Activated CD8-positive, alpha-beta T cell treated with anti-CD3 and anti-CD28 coated beads, Interleukin-2, amount 10 ng/mL, durations not matched to agents 7 days and 5 days (primary cell): ENCODE measurements at places on chromosomes 1 and 21.

DNA sequence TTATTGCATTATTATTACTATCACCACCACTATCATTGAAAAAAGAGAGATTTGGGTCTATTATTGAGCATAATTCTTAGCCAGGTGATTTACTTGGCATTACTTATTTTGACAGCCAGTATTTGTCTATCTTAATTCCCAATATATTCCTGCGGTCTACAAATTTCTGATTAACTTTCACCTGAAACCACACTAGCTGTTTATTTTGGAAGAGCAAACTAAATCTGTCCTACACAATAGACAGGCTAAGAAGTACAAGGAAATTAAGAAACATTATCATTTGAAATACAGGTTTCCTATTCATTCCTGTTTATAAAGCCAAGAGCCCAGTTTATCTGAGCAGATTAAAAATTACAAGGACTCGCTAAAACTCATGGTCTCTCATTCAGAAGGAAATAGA is 6.9 kb upstream of the LYST start:
- no peak for DNase-seq

DNA sequence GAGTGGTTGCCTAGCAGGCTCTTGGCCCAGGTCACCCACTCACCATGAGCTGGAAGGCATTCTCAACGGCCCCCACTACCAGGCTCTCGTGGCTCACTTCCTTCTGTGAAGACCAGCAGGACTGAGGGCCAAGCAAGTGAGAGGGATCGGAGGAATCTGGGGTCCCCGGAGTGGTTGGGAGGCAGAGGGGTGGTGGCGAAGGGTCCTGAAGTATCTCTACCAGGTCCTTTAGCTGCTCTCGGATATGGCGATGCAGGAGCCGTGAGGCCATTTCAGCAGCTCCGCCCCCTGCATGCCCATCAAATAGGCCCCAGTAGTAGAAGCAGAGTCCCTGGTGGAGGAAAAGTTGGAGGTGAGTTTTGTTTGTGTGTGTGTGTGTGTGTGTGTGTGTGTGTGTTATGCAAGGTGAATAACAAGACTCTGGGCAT is 2.4 kb downstream of the PPM1J start:
- no peak for DNase-seq

DNA sequence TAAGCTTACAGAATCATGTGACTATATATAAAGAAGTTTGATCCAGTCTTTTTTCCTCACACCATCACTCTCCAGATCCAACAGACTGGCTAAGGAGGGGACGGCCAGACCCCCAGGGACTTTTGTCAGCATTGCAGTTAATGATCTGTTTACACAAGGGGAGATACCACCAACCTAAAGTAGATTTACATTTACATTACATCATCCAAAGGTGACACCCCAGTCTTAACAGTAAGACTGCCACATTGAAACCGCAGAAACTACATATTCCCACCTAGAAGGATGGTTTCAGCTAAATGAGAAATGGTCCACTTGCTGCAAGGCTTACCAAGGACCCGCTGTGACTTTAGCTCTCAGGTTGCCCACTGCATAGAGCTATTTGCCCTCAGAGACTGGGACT is 3.4 kb downstream of the RCAN1 start:
- DNase-seq: no peak

DNA sequence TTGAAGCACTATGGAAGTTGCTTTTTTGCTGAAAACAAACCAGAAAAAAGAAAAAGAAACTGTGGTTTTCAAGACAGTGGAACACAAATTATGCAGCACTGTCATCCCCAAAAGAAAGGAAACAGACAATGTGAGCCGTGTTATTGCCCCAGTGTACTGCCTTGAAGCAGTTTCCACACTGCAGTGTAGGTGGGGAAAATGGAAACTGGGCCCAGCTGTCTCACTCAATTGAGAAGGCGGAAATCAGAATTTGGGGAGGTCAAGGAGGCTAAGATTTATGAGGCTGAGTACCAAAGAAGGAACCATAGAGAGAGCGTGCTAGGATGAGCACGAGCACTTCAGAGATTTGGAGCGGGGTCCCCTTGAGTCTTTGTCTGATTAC is 55.5 kb downstream of the MPZL1 start:
- DNase-seq: no peak

GRCh38 chr21:14542638-14543037 is 3.5 kb downstream of the SAMSN1 start:
- no peak for DNase-seq

- DNase-seq: no peak
Observed at GRCh38 chr1:103525114-103525606, 339 bp upstream of the RNPC3 start.

DNA sequence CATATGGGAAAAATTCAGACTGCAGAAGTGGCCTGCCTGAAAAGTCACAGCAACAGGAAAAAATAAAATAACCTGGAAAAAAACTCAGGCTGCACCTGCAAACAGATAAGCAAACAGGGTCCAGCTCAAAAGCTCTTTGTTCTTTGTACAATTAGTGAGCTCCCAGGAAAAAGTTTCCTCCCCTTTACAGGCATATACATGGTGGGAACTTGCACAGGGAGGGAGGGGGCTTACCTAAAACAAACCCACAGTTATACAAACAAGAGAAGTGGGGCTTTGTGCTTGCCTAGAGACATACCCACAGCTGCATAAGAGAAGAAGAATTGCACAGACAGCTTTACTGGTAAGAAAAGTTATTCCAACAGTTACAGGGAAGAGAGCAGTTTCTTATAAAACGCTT is 31.7 kb upstream of the COG2 start:
- no peak for DNase-seq

GRCh38 chr1:95924684-95925083 is 690.7 kb downstream of the RWDD3 start:
- DNase-seq: no peak

DNA sequence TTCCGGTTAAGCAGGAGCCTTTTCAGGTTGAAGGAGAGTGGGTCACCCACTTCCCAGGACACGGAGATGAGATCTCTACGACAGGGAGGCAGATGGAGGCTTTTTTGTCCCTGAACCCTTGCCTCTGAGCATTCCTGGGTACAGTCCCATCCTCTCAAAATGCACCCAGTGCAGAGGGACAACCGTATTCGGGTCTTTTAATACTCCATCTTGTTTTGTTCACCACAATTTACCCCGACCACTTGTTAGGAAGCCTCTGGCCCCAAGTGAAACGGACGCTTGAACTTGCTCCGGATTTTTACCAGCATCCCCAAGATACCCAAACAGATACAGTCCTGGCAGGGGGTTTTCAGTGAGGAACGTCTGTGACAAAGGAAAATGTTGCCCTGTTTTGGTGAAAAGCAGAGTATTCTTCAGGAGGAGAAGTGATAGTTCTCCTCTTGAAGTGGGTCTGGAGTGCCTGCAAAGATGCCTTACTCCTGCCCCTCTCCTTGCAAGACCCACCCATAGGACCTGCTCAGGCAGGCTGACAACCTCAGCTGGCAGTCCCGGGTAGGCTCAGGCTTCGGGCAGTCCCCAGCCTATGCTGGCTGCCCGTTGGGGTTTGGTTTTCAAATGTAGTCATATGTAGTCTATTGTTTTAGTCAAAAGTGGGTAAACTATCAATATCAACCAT is 669 bp upstream of the ARL8A start:
- peak; percentile 49 for DNase-seq

GRCh38 chr1:63831409-63831808 is 57.6 kb downstream of the ROR1 start:
- DNase-seq: no peak

DNA sequence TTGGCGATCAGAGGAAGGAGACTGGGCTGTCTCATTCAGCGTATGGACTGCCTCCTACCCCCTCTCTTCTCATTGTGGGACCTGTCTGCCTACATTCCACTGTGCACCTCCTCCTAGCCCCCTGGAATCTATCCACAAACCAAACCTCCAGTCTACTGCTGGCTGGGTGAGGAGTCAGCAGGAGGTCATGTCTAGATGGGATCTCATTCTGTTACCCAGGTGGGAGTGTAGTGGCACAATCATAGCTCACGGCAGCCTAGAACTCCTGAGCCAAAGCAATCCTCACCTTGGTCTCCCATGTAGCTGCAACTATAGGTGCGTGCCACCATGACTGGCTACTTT is 18.0 kb upstream of the TTC22 start:
- DNase-seq: no peak

DNA sequence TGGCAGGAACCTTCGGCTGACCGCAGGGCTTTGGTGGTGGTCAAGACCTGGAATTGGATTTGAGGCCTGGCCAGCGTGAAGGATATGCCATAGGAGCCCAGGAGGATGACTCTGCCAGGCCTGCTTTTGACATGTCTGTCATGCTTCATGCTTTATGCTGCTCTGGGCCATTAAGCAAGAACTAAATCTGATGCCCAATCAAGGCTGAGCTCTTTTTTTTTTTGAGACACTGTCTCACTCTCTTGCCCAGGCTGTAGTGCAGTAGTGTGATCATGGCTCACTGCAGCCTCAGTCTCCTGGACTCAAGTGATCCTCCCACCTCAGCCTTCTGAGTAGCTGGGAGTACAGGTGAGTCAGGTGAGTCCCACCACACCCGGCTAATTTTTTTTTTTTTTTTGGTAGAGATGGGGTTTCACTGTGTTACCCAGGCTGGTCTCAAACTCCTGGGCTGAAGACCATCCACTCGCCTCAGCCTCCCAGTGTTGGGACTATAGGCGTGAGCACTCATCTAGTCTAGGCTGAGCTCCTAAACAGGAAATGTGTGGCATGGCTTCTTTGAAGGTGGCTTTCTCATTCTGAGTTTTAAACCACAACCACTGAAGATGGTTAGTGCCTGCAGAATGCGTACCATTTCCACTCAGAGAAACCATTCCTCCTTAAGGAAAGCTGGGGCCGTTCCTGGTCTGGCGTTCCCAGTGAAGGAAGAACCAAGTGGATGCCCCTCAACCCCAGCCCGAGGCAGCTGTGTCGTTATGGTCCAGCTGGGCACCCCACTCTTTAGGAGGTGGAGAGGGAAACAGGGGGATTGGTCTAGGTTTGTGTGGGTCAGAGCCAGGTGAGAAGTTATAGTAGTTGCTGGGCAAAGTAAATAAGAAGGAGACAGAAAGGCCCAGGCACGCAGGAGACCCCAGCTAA is 34.2 kb upstream of the ATP5PO start:
- peak; percentile 80 for DNase-seq

DNA sequence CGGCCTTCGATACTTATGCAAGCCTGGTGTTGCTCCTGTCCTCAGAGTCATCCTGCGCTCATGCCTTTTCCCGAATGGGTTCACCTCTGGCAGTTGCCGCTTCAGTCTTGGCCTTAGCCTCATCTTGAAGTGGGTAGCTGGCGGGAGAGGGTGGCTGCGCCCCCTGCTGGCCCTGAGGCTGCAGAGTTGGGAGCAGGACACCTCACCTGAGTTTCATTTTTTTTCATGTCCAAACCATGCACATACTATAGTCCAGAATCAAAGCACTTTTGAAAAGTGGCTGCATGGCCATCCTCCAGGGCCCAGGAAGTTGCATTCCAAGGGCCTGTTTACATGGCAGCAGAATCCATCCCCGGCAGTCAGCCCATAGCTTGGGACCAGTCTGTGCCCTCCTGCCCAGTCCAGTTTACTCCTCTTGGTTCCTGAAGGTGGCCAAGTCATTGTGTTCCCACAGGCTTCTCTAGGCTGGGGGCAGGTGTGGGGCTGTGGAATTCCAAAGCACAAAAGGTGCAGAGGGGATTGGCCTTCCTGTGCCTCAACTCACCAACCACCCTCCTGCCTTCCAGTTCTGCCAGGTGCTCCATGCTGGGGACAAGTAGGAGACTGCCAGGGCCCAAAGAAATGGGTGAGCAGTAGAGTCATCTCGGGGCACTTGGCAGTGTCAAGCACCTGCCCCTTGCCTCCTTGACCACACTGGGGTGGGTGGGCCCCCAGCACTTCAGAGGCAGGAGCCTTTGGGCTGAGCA is 44.0 kb downstream of the YARS1 start:
- DNase-seq: peak; percentile 80

- no peak for DNase-seq
Observed at GRCh38 chr1:165365341-165365740, 8.8 kb upstream of the LMX1A start.

DNA sequence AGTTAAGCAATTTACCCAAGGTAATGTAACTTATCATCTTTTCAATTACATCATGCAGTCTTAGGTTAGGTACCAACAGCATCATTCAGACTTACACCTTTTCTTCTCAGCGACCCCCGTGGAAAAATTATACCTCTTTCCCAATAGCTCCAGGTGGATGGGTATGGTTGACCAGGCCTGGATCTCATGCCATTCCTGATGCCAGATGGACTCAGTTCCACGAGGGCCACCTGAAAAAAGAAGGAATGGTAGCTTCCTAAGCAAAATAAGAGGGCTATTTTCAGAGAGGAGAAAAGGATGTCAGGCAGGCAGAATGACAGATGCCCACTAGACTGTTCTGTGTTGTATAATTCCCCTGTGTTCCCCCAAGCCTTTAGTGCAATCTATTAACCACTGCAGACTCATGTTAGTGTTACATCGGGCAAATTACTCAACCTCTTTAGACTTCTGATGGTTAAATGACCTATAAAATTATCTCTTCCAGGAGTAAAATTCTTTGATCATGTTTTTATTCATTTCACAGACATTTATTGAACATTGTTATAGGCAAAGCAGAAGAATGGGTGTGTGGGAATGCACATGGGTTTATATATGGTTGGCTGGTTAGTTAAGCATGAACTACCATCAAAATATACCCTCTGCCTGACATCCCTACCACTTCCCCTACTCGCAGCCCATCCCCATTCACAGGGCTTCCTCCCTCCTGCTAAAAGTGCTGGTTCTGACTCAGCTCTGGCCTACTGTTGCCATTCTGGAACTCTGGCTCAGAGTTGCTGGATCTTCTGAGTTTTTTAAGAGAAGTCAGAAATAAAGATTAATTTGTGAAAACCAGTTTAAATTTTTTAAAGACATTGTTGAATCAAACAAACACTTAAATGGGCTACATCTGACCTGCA is 10.6 kb upstream of the MYSM1 start:
- no peak for DNase-seq

GRCh38 chr1:67700220-67700619 is 15.2 kb downstream of the GADD45A start:
- no peak for DNase-seq

- DNase-seq: no peak
Observed at GRCh38 chr1:1625404-1625775, 6.6 kb upstream of the MMP23B start.

DNA sequence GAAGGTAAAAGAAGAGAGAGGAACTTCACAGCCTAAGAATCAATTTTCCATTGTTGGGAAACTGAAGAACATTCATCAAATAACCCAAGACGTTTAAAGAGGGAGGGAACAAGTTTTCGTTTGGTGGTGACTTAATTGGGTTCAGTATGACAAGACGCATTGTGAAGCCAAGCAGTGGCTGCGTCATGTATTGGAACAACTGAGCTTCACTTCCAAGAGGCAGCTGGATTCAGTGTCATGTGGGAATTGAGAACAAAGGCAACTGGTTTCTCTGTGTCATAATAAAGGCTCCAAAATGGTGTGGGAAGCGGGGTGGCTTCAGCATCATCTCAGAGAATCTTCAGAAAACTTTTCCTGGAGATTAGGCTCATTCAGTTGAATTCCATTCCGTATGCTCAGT is 29.8 kb upstream of the RC3H1 start:
- DNase-seq: no peak

- no peak for DNase-seq
Observed at GRCh38 chr1:5522531-5523145, 469.6 kb downstream of the NPHP4 start.

DNA sequence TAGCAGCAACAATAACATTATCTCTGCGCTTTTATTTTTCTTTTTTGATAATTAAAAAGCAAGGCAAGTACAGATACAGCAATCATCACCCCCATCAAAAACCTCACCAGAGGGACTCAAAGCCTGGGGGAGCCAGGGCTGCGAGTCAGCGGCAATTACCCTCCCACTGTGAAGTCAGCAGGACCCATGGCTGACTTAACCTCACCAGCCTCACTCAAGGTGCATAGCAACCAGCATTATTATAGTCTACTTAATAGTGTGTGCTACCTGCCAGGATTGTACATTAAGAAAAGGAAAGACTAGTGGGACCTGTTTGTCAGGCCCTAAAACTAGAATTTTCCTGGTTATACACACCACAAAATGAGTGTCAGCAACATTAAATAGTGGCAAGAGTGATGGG is 28.9 kb upstream of the SERBP1 start:
- no peak for DNase-seq
